ENCODE measurements at places on chromosomes 4 and X.
A peak's percentile ranks its signal among the peaks of the same experiment; 100 is the strongest.

GRCh38 chrX:120140293-120140981 lies 18.0 kb upstream of the RHOXF2 start:
- DNase-seq = no peak

- no peak for DNase-seq
These were observed 94.7 kb upstream of the ATP8A1 start for GRCh38 chr4:42751587-42751986.

GRCh38 chr4:57102050-57102624 lies 8.0 kb downstream of the IGFBP7 start:
- DNase-seq = no peak

DNA sequence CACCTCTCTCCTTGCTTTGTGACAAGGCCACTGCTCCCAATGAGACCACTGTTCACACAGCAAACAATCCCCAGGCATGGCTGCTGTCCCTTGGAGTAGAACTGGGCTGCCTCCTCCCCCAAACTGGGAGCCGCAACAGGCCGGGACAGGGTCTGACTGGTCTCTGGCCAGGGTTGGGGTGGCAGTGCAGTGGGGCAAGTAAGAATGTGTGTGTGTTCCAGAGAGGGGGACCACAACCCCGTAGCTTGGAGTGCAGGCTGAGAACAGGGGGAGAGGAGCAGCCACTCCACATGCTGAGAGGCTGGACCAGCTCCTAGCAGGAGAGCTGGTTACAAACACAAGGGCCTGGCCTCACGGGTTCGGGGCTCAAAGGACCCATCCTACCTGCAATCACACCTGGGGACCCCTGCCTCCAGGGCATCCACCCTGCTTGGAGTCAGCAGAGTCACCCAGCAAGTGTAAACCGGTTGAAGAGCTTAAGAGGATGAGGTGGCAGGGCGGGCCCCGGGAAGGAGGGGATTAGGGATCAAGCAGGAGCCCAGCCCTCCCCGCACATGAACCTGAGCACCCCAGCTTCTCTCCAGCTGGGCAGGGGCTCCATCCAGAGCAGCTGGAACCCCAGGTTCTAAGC lies 3.8 kb upstream of the ZNF185 start:
- no peak for DNase-seq

DNA sequence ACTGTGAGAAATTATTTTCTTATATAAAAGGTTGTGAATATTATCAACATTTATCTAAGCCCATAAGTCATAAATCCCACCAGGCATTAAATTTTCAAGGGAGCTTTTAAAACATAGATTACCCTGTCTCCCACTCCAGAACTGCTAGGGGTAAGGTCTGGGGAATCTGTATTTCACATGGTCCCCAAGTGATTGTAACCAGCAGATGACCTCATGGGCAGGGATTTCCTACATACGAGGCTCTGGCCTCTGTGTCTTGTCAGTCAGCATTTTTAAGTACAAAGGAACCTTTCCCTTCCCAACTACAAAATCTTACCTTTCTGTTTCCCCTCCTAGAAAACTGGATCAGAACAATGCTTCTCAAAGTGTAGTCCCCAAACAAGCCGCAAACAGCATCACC lies 188.6 kb downstream of the TSPAN5 start:
- no peak for DNase-seq

GRCh38 chrX:136221851-136222513 lies 29.2 kb downstream of the MAP7D3 start:
- DNase-seq = no peak

DNA sequence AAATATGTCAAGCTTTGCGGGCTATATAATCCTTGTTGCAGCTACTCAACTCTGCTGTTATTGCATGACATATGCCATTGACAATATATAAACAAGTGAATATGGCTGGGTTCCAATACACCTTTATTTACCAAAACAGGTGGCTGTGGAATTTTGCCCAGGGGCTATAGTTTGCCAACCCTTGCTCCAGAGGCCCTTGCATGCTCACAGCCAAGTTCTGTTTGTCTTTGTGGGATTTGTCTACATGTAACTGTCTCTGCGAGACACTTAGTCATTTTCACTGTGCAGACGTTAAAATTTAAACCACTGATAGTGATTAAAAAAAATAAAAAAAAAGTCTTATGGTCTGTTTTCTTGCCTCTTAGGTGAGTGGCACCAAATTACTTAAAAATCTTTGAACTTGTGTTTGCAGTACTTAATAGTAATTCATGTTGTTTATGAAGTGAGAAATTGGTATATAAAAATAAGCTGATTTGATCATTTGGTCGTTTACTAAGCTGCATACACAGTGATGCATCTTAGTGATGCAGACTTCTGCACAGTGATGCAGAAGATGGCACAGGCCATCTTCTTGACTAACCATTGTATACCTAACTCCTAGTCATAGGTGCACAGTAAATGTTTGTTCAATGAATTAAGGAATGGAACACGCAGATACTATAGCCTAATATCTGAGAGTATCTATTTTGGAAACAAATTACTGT lies 170.9 kb downstream of the FRMPD4 start:
- no peak for DNase-seq

DNA sequence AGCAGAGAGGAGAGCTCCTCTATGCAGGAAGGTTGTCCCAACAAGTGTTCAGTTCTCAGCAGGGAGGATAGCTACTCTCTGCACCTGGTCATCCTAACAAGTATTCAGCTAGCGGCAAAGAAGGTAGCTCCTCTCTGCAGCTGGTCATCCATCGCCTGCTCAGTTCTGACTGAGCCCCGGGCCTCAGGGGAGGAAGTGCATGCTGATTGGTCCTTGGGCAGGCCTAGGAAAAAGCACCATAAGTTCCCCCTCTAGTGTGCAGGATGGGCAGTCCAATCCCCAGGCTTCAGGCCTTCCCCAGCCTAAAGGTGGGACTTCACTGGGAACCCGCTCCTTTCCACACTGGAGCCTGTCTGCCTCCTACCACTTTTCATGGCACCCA lies 4.4 kb upstream of the FBXW7 start:
- no peak for DNase-seq

DNA sequence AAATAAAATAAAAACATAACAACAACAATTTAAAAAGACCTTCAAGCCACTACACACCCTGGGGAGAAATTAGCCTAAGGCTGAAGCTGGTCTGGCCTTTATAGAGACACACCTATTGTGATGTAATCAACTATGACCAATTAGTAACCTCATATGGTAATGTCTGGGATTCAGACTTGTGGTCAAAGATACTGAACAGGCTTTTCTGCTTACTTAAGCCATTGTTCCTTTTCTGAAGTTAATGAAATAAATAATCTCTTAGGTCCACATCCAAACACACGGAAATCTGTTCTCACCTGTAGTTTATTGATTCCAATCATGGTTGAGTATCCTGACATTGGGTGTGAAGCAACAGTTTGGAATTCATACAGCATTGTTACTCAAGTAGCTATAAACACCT lies 152.5 kb downstream of the PLS3 start:
- no peak for DNase-seq

- DNase-seq = no peak
These were observed 172.4 kb downstream of the PDGFC start for GRCh38 chr4:156799121-156799589.

- no peak for DNase-seq
These were observed 104.5 kb upstream of the NAP1L5 start for GRCh38 chr4:88802138-88802537.

- no peak for DNase-seq
These were observed 54.8 kb downstream of the CCDC149 start for GRCh38 chr4:24858026-24858425.

DNA sequence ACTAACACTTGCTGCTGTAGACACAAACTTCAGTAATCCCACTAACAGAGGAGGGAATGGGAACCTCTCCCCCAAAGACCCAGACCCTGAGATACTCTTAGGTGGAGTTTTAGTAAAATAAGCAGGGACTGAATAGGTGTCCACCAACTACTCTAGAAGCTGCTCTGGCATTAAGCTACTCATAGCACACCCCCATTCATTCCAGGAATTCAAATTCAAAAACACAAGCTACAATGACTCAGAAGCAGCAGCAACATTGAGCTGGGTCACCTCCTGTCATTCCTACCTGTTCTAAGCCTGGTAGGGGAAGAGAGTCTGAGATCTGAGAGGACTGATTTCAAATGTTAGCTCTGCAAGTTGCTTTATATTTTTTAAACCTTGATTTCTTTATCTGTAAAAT lies 135.4 kb upstream of the FRMPD4 start:
- DNase-seq = no peak

- DNase-seq = no peak
These were observed 22.3 kb upstream of the ZBTB33 start for GRCh38 chrX:120228187-120228908.

DNA sequence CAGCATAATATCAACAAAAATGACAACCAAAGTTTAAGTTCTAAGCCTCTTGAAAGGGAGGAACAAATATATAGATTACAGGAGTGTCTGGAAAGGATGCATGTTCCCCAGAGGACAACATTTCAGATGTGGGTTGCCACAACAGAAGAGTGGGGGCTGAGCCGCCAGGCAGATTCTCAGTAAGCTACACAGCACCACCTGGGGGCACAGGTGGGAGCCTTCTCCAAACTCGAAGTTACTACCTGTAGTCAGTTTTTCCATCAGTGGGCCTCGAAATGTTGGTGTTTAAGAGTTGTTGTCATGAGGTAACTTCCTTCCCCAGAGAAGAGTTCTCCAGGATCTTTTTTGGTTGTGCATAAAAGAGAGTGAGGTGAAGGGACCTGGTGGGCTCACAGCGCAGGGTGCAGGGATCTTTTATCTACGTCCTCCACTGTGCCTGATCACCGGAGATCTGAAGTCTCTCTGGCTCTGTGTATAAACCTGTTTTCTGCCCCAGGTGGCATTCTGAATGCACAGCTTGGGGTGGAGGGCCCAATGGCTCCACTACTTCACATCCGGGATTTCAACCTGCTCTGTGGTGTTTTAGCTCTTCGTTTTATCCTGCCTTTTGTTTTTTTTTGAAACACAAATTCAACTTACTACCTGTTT lies 58.4 kb upstream of the STS start:
- peak; percentile 27 for DNase-seq

GRCh38 chr4:133402616-133403015 lies 253.5 kb downstream of the PCDH10 start:
- DNase-seq = no peak

DNA sequence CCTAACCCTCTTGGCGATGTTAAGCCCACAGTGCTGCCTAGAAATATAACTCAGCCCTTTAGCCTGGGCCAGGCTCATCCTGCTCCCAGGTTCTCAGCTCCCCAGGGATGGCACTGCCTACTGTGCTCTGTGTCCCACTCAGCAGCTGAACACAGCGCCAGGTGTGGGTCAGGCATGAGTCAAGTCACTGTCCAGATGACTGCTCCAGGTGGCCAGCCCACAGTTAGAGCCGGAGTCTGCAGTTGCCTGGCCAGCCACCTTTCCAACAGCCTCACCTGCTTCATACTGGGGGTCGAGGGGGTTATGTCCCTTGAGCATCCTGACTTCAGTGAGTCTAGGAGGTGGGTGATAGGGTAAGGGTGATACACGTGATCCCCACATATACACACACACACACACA lies 48.4 kb downstream of the TBC1D14 start:
- no peak for DNase-seq

- no peak for DNase-seq
These were observed 4.5 kb downstream of the MED28 start for GRCh38 chr4:17618926-17619325.

DNA sequence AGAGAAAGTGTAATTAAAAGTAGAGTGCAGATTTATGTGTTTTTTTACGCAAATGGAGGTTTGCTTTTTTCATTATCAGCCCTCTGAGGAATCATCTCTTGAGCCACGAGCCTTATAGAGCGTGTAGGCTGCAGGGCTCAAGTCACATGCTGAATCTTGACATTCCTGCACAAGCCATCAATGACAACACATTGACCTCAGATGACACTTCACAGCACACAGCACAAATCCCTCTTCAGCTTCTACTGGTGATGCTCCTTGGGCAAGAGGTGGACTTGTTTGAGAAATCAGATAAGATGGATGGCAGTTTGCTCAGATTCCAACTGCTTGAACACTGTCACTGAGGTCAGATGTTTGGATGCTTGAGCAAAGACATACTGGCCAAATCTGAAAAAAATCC lies 250.6 kb downstream of the SNCA start:
- no peak for DNase-seq

DNA sequence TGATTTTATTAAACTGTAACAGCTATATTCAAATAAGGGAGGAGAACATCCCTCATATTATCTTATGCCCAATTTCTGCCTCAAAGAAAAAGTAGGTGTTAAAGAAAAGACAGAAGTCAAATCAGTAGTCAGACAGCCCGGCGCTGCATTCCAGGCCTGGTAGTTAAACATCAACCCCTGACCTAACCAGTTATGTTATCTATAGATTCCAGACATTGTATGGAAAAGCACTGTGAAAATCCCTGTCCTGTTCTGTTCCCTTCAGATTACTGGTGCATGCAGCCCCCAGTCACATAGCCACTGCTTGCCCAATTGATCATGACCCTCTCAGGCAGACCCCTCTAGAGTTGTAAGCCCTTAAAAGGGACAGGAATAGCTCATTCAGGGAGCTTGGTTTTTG lies 269.9 kb upstream of the GALNT7 start:
- no peak for DNase-seq

DNA sequence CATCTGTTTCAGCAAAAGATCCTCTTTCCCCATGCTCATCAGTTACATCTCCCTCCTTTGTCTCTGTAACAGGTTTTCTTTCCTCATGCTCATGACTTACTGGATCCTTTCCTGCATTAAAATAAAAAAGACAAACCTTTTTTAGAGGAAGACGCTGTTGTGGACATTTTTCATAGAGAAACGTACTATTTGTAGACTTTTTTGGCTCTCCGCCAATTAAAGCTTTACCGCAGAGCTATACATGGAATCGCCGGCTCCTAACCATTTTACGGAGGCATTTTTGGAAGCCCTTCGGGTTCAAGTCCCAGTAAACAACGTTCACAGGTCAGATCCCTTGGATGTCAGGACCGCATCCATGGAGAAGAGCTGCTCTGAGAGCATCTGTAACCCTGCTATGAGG lies 1.3 kb downstream of the FAM9C start:
- DNase-seq = no peak

All from stimulated activated CD8-positive, alpha-beta memory T cell treated with anti-CD3 and anti-CD28 coated beads, Interleukin-15, amount 100 ng/mL, for 4 hours (primary cell).